ENCODE measurements at places on chromosomes 11 and 22.

DNA sequence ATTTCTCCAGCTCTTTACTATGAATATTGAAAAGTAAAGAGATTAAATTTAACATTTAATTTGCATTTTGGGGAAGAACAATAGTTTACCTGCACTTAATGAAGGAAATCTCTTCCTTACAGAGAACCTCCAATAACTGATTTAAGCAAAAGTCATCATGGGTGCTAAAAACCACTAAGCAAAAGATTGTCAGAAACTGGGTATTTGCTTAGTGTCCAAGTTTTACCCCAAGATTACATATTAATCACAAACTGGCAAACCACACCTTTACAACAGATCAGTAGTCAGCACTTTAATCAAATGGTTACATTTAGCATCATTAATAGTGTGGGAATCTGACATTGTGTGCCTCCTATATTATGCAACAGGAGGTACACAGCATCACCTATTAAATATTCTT, 2.7 kb downstream of the ZBTB44 start:
- no peak for DNase-seq

DNA sequence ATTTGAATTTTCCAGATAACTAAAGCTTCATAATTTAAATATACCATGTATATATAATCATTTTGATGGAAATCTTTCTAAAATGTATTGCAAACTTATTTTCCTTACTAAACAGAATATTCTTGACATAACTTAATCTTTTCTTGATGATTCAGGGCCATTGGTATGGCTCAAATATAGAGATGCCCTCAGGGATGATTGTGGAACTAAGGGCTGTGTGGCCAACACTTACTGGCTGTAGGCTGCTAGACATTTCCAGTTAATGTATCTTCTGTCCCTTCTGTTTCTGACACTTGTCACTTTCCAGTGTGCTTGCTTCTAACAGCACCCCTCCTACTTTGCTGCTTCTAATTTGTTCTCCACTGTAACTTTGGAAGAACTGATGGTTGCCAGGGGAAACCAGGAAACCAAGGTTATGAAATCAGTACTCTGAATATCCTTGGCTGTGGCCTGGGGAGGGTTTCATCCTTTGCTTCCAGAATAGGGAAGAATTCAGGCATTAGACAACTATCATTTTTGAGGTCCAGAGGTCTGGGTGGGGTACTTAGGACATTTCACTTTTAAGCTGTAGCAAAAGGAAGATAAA, 697.2 kb downstream of the ETS1 start:
- DNase-seq: no peak

GRCh38 chr11:96215826-96216225, 127.2 kb downstream of the MAML2 start:
- no peak for DNase-seq

DNA sequence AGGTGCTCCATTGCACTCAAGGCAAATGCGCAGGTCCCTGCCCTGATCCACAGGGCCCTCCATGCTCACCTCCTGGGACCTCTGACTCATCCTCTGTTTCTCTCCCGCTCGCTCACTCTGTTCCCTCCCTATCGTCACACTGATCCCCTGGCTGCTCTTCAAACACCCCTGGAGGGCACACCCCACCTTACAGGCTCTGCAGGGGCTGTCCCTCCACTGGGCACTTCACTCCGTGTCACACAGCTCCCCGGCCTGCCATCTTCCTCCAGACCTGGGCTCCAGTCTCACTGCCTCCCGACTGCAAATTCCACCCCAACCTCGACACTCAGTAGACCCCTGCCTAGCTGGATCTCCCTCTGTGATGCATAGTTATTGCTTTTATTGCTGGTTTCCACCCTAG, 91.5 kb upstream of the PRDM11 start:
- DNase-seq: no peak

DNA sequence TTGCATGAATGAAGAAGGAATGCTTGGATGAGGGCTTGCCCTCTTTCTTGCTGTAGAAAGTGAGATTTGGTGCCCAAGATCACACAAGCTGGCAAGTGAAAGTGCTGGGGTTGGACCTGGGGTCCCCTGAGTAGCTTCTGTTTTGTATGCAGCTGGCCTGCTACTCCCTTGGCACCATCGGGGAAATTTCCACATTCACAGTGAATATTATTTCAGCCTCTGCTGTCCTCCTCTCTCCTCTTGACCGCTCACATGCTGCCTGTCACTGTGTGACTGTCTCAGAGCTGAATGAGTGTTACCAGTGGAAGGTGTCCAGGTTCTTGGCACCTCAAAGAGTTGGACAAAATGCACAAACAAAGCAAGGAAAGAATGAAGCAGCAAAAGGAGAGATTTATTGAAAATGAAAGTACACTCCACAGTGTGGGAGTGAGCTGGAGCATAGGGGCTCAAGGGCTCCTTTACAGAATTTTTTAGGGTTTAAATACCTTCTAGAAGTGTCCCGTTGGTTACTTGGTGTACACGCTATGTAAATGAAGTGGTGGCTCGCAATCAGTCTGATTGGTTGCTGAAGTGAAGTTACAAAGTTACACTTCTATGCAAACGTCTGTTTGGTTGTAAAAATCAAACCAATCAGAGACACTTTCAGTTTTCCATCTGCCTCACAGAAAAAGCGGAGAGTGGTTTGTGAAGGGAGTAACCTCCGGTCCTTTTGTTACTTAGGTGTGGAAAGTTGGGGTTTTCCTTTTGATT, 87.4 kb downstream of the DEPDC5 start:
- DNase-seq: no peak

DNA sequence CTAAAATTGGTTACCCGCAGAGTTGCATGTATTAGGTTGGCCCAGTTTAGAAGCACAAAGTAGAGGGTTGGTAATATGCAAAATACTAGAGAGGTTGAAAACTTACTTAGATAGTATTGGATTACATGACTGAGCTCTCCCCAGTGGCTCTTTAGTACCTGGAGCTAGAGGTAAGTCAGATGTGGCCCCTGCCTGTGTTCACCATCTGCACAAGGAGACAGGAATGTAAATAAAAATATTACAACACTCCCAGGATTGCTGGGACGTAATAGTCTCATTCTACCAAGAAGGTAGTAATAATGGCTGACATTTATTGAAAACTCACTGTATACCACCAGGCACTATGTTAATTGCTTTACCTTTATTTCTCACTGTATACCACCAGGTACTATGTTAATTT, 129.6 kb downstream of the SLC17A6 start:
- no peak for DNase-seq
